ENCODE measurements at places on chromosomes 12 and 14.

- DNase-seq: no peak
Measured at GRCh38 chr12:105921872-105922669, 216.7 kb downstream of the NUAK1 start.

GRCh38 chr14:92724516-92725340 is 23.7 kb downstream of the LGMN start:
- DNase-seq: no peak

- DNase-seq: no peak
Measured at GRCh38 chr14:104923640-104924420, 849 bp upstream of the PLD4 start.

GRCh38 chr12:13243516-13244070 is 47.1 kb downstream of the EMP1 start:
- DNase-seq: no peak

- DNase-seq: no peak
Measured at GRCh38 chr12:131074221-131075083, 120.7 kb downstream of the ADGRD1 start.

- DNase-seq: no peak
Measured at GRCh38 chr12:88166179-88166578, 24.1 kb downstream of the TMTC3 start.

- no peak for DNase-seq
Measured at GRCh38 chr14:44448951-44449358, 58.1 kb downstream of the FSCB start.

DNA sequence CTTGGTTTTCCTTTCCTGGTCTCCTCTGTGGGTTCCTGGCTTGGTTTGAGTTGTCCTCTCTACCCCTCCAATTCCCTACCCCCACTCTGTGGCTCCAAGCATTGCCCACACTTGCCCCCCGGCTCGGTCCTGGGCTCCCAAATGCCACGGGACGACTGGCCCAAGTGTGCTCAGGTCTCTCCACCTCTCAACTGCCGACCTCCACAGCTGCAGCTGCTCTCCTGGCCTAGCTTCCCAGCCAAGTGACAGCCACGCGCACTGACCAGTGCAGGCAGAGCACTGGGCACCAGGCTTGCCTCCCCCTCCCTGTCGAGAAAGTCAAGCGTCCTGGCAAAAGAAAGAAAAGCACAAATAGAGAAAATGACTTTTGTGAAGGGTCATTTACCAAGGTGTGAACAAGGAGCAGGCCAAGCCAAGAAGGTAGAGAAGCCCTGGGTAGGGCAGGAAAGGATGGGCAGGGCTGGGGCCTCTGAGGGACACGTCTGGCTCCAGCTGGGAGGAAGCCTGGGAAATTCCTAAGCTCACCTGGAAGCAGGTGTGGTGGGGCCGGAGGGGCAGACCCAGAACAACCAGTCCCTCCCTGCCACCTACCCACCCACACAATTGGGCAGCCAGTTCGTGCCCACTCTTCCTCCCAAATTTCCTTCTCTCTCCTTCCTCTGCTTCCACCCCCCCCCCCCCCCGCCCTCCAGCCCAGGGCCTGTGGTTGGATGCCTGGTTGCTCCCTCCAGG is 1.8 kb upstream of the CEP170B start:
- DNase-seq: no peak

Measured in hypothalamus (tissue), 51 donors.